ENCODE measurements at places on chromosomes 12 and 14. TPM values are rescaled to one million over a fixed set of nuclear protein-coding genes. Genes with fewer than 3 reads are reported as not detected.

The MANSC4 gene
- not detected for total RNA-seq

The STYK1 gene
- 0.11 TPM for total RNA-seq

The RNASE1 gene
- total RNA-seq = 0.45 TPM

The EXOC3L4 gene
- total RNA-seq = 1.5 TPM

The CLEC2A gene
- not detected for total RNA-seq

The ARHGDIB gene
- total RNA-seq = 1.5 TPM

The KLRK1 gene
- total RNA-seq = not detected

The SLC25A21 gene
- total RNA-seq = 0.53 TPM

The MIP gene
- 0.15 TPM for total RNA-seq

The FNTB gene
- total RNA-seq = 23.8 TPM

All from A549 treated with dexamethasone at 1 μM for 4 hours (cell line).